Endothelial cell (in vitro differentiated cells): ENCODE measurements at places on chromosomes 2 and 18.

DNA sequence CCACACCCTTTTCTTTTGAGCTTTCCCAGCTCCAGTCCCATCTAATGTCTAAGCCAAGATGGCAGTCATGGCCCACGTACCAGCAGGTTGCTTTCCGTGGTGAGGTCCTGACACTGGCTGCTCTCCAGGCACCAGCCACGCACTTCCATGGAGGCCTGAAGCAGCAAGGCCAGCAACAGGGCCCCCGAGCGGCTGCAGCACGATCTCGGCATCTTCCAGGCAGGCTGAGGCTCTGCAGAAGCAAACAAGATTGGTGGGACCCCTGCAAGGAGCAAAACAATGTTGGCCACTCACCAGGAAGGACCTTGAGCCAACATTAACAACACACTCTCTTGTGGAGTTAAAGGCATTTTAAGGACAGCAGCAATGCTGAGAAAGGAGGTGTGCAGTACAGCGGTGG lies 3.8 kb downstream of the POMC start:
- DNase-seq, result no peak

GRCh38 chr2:195470622-195471021 lies 186.4 kb upstream of the SLC39A10 start:
- no peak for DNase-seq

DNA sequence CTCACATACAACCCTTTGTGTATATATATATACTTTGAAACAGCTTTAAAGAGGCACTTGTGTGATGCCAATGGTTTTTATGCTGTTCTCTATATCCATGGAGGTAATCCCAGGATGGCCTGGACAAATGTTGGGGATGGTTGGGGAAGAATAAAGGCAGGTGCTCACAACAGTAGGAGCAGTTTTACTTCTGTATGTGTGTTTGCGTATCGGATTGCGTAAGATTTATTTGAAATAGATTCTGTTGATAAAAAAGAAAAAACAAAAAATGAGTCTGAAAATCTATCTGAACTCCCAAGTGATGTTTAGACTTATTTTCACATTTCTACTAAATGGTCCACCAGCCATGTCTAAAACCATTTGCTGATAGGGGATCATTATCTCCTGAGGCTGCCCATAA lies 29.3 kb downstream of the MRPL19 start:
- DNase-seq, result no peak

DNA sequence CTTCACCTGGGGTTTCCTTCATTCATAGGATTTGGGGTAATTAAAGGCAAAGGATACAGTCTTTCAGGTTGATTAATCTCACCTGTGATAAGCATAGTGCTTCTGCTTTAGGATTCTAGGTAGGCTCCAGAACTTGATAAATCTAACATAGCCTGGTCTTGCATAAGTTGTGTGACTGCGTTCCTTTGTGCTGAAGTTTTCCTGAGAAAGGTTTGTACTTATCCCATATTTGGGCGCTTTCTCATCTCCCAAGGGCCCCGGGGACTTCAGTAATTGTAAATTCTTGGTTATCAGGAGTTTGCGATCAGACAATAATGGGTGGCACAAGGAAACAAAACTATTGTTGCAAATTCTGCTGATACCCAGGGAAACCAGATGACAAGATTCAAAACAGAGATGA lies 53.1 kb downstream of the MTCL1 start:
- DNase-seq, result no peak

GRCh38 chr18:73893880-73894279 lies 253.8 kb downstream of the FBXO15 start:
- DNase-seq, result no peak

GRCh38 chr2:10283106-10284062 lies 19.3 kb upstream of the HPCAL1 start:
- DNase-seq, result no peak
